Activated CD4-positive, alpha-beta T cell treated with anti-CD3 and anti-CD28 coated beads, Interleukin-2, amount 10 ng/mL, durations not matched to agents 24 days and 14 days (primary cell): ENCODE measurements at places on chromosomes 7 and 10.
A peak's percentile ranks its signal among the peaks of the same experiment; 100 is the strongest.

GRCh38 chr7:116165717-116166116 lies 44.6 kb upstream of the TES start:
- no peak for DNase-seq

- no peak for DNase-seq
Observed at GRCh38 chr7:7698930-7699329, 19.5 kb downstream of the RPA3 start.

DNA sequence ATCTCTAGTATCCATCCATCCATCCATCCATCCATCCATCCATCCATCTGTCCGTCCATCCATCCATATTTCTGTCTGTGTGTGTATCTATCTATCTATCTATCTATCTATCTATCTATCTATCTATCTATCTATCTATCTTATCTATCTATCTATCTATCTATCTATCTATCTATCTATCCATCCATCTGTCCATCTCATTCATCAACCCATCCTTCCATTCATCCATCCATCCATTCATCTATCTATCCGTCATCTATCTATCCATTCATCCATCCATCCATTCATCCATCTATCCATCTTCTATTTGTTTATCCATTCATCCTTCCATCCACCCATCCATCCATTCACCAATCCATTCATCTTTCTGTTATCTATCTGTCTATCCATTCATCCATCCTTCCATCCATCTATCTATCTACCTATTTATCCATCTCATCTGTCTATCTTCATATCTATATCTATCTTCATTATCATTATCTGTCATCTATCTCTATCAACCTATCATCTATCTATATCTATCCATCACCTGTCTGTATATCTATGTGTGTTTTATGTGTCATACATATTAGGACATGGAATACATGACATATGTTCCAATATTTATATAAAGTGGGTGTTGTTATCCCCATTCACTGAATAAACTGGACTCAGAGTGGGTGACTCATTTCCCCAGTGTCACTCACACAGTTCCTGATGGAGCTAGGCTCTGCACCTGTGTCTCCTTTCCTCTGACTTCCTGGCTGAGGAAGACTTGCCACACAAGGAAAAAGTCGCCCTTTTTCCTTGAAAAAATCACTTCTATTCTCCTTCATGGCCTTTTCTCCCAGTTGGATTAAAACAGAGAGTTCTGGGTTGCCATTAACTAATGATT lies 200.1 kb downstream of the CCDC3 start:
- no peak for DNase-seq

- peak; percentile 65 for DNase-seq
Observed at GRCh38 chr7:6437251-6437650, 10.5 kb downstream of the DAGLB start.

DNA sequence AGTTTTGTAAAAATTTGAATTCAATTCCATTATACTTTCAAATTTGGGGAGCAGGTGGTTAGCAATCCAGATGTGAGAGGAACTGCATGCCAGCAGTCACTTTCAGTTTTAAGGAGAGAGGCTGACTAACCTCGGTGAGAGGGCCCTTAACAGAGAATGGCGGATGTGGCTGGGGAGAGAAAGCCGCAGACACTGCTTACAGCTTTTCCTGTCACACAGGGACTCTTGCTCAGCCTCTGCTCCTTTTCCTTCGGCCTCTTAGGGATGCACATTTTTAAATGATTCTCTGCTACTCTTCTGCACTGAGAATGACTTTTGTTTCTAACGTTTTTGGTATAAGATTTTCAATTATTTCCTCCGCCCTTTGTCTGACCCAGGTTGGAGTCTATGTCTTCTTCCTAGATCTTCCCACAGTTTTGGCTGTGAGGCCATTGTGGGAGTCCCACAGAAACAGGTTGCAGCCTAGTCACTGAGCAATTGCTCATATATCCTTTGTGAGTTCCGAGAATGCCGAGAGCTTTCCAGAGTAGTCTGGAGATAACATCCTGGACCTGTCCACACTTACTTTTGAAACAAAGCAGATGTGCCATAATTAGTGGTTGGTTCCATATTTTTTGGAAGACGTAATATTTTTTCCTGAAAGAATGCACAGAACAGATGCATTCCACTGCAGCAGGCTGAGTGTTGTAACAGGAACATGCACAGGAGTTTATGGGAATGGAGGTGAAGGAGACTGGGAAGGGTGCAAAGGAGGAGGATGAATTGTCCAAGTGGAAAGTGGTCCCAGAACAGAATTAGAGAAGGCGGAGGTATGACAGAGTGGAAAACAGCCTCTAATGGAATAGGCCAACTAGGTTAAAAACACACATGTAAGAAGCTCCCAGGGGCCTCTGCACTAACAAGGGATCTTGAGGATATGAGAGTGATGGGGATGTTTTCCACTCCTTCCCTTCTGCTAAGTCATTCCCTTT lies 168.0 kb upstream of the ZNF32 start:
- peak; percentile 94 for DNase-seq
